ENCODE measurements at places on chromosomes 6 and 20.
A peak's percentile ranks its signal among the peaks of the same experiment; 100 is the strongest.

DNA sequence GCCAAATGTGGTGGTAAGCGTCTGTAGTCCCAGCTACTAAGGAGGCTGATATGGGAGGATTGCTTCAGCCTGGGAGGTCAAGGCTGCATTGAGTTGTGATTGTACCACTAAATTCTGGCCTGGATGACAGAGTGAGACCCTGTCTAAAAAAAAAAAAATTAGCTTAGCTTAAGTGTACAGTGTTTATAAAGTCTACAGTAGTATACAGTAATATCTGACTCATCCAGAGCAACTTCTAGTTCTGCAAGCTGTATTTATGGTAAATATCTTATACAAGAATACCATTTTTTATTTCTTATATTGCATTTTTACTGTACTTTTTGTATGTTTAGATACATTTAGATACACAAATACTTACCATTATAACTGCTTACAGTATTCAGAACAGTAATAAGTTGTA, 58.1 kb downstream of the UQCC1 start:
- DNase-seq = no peak

DNA sequence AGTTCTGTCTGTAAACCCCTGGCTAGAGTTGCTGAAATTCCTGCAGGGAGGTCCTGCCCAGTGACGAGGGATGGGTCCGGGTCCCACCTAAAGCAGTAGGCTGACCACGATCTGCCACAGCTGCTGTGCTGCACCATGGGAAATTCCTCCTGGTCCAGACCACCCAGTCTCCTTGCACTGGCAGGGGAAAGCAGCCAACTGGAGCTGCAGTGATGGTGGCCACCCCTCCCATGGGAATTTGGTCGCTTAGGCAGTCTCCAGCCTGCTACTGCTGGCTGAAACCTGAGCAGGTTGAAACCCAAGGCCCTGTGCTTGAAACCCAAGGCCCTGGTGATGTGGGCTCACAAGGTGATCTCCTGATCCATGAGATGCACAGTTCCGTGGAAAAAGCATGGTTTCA, 23.9 kb upstream of the MOXD1 start:
- DNase-seq = no peak

DNA sequence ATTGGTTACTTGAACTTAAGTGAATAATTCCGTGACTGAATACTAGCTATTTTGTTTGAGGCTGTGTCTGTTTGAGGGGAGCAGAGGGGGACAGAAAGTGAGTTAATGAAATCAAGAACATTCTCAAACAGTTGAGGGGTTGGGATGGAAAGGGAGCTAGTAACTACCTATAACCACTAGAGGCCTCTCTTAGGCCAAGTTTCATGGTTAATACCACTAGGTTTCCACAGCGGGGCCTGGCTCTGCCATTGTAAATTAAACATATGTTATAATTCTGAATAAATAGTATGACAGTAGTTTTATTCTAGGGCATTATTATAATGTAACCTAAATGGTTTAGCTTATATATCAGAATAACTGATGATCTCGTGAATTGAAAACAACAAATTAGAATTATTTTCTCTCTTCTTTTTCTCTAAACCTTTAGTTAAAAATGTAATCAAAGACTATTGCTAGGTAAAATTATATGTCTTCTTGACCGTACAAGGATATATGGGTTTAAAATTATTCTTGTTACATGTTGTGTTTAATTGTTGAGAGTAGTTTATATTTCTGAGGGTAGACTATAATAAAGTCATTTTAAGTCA, 108.1 kb downstream of the BCKDHB start:
- no peak for DNase-seq

GRCh38 chr20:3716195-3716834, 3.9 kb upstream of the SIGLEC1 start:
- DNase-seq = no peak

DNA sequence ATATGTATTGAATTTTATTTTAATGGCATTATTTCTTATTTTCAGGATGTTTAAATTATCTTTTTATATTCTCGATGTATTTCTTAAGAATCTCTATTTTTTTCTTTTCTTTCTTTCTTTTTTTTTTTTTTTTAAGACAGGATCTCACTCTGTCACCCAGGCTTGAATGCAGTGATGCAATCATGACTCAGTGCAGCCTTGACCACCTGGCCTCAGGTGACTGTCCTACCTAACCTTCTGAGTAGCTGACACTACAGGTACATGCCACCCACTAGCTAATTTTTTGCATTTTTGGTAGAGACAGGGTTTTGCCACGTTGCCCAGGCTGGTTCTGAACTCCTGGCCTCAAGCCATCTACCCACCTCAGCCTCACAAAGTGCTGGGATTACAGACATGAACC, 143.8 kb upstream of the LAMA2 start:
- DNase-seq = no peak

DNA sequence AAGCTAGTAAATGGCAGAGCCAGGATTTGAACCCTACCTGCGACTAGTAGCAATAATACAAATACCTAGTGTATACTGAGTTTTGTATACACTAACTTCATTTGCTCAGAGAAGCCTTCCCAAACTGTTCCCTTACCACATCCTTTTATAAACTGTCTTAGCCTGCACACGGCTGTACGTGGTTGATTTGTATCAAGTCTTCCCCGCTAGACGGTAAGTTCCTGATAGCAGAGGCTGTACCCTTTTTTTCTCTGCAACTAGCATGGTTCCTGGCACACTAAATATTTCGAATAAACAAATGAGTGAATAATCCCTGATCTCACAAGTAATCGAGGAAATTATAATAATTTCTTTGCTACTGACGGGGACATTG, 636 bp downstream of the RTF2 start:
- no peak for DNase-seq

DNA sequence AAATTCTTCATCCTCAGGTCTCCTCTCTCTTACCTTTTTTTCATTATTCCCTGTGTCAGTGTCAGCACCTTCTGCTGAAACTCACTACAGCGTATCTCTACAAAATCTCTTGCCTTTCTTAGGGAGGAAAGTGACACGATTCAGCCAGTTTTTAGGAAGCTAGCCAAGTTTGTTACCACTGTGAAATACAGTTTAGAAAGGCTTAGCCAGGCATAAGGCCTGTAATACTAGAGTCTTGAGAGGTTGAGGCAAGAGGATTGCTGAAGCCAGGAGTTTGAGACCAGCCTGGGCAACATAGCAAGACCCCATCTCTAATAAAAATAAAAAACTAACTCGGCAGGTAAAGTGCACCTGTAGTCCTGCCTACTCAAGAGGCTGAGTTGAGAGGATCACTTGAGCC, 16.7 kb downstream of the TAB2 start:
- DNase-seq = no peak

- DNase-seq = no peak
Measured at GRCh38 chr6:138540468-138540867, 41.2 kb upstream of the NHSL1 start.

GRCh38 chr20:57211406-57211805, 55.0 kb downstream of the BMP7 start:
- no peak for DNase-seq

- DNase-seq = no peak
Measured at GRCh38 chr20:5118220-5119142, 1.3 kb downstream of the PCNA start.

DNA sequence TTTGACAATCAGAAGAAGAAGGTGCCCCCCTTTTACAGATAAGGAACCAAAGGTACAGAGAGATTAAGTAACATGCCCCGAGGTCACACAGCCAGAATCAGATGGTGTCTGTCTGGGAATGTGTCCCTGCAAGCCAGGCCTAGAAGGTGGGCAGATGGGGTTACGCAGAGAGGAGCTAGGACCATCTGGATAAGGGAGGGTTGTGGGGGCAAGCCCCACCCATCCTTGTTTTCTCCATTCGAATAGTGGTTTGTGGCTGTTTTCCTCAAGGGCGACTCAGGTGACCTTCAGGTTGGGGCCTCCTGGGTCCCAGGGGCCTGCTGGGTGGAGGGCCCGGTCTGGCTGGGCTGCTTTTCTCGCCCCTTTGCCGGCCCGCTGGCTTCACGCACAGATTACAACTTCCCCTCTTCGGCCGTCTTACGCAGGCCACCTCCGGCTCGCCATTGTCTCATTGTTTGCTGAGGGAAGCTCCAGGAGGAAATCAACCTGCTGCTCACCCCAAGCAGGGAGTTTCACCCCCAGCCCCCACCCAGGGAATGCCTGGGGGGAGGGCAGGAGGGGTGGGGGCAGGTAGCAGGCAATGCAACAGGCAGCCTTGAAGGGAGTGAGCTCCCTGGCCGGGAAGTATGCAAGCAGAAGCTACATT, 30.8 kb upstream of the CSNK2A1 start:
- no peak for DNase-seq

DNA sequence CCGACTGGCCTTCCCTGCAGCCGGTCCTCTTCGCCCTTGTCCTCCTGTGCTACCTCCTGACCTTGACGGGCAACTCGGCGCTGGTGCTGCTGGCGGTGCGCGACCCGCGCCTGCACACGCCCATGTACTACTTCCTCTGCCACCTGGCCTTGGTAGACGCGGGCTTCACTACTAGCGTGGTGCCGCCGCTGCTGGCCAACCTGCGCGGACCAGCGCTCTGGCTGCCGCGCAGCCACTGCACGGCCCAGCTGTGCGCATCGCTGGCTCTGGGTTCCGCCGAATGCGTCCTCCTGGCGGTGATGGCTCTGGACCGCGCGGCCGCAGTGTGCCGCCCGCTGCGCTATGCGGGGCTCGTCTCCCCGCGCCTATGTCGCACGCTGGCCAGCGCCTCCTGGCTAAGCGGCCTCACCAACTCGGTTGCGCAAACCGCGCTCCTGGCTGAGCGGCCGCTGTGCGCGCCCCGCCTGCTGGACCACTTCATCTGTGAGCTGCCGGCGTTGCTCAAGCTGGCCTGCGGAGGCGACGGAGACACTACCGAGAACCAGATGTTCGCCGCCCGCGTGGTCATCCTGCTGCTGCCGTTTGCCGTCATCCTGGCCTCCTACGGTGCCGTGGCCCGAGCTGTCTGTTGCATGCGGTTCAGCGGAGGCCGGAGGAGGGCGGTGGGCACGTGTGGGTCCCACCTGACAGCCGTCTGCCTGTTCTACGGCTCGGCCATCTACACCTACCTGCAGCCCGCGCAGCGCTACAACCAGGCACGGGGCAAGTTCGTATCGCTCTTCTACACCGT, 6.1 kb downstream of the UBD start:
- no peak for DNase-seq

- DNase-seq = no peak
Measured at GRCh38 chr6:13427801-13428582, 59.4 kb downstream of the GFOD1 start.

DNA sequence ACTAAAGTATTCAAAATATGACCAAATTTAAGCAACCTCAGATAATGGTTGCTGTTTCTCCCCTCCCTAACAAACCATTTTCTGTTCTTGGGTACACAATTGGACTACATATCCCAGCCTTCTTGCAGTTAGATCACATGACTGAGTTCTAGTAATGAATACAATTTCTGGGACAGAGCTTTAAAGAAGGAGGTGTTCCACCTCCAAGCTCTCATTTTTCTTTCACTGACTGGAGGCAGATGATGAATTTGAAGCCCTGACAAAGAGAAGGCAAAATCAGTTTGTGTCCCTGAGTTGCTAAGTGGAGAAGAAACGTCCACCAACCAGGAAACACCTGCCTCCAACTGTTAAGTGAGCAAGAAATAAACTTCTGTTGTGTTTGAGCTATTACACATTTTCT, 117.2 kb downstream of the LCA5 start:
- DNase-seq = no peak

GRCh38 chr6:71279321-71279720, 9.3 kb upstream of the OGFRL1 start:
- no peak for DNase-seq

GRCh38 chr6:109662192-109662591, 28.8 kb downstream of the AK9 start:
- DNase-seq = no peak

DNA sequence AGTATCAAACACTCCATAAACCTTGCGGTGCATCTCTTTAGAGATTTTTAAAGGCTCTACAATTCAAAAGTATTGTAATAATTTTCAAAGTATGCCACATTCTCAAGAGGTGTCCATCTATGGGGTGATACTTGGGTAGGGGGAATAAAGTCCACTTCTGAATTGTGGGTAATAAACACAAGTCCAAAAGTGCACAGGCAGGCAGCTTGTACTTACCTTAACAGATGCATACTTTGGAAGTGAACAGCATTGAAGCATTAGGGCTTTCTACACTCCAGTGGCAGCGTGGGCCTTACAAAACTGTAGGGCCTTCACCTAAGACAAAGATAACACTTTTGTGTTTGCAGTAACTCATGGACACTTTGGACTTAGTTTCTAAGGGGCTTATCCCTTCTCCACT, 58.6 kb downstream of the AIG1 start:
- no peak for DNase-seq

- DNase-seq = no peak
Measured at GRCh38 chr6:31272836-31273626, 1.1 kb upstream of the HLA-C start.

GRCh38 chr6:149223904-149224351, 93.6 kb upstream of the TAB2 start:
- DNase-seq = no peak

GRCh38 chr6:11200356-11200755, 32.1 kb downstream of the NEDD9 start:
- no peak for DNase-seq

- no peak for DNase-seq
Measured at GRCh38 chr6:21151119-21151518, 442.4 kb upstream of the SOX4 start.

- DNase-seq = no peak
Measured at GRCh38 chr6:28371280-28371679, 21.5 kb downstream of the ZKSCAN3 start.

- DNase-seq = peak; percentile 82
Measured at GRCh38 chr20:11891776-11892545, 25.7 kb upstream of the BTBD3 start.

- DNase-seq = no peak
Measured at GRCh38 chr6:39225946-39226437, 3.3 kb downstream of the KCNK5 start.

DNA sequence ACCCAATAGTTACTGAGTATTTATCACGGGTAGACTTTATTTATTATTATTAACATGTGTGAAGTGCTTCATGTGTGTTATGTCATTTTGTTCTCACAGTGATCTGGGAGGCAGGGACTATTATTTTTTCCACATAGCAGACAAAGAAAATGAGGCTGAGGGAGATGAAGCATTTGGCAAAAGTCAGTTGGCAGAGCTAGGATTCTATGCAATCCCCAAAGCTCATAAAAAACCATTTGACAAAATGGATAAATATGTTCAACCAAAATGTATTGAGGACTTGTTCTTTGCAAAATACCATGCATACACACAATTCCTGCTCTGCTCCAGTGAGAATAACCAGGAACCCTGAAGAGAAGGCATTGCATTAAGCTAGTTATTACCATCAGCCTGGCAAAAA, 184.4 kb downstream of the HS3ST5 start:
- DNase-seq = no peak
